ENCODE measurements at places on chromosomes 7 and 10.

- DNase-seq: no peak
Measured at GRCh38 chr10:50271564-50272250, 20.4 kb upstream of the ASAH2 start.

GRCh38 chr10:8691498-8692017, 637.1 kb downstream of the GATA3 start:
- DNase-seq: no peak

DNA sequence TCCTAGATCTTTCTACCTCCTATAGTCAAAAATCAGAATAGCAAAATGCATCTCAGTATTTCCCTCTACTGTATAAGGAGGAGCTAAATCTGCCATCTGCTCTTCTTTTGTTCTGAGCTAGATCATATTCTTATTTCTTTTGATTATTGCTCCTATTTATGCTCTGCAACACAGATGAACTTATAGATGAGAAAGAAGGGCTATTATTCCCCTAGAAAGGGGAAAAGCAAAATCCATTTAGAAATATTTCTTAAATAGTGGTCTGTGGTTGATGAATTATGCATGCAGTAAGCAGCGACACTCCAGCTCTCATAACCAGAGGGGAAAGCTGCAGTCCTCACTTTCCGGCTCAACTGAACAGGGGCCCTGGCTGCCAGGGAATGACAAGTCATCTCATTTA, 207.3 kb upstream of the SORCS1 start:
- no peak for DNase-seq

DNA sequence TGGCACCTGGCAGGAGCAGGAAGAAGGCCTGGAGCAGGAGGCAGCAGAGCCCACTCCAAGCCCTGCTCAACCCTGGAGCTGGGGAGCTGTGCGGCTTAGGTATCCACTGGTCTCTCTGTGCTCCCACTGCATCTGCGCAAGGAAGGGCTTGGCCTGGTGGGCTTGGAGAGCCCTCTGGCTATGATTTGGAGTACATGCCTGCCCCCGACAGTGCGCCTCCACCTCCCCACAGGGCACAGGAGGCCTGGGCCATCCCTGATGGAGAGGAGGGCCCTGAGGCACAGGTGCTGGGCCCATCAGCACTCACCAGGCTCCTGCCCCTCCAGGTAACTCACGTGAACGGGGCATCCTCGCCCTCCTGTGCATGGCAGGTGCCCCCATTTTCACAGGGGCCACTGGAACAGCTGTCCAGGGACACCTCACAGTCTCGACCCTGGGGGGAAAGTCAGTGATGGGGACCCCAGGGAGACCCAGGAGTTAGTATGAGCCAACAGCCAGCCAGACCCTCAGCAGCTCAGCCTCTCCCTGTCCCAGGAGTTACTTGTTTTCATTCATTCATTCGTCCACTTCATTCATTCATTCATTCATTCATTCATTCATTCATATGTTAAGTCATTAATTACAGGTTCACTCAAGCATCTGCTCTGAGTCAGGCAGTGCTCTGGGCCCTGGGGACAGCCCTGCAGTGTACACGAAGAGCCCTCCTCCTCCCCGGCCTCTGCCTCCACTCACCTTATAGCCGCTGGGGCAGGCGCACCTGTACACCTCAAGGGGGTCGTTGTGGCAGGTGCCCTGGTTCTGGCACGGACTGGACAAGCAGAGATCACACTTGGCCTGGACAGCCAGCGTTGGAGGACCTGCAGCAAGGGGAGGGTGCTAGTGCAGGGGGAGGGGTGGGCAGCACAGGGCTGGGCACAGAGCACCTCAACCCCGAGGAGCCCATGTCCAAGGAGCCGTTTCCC, 167.2 kb downstream of the SLIT1 start:
- no peak for DNase-seq

GRCh38 chr10:110533149-110533548, 34.3 kb upstream of the SMC3 start:
- no peak for DNase-seq

- DNase-seq: no peak
Measured at GRCh38 chr10:111015181-111015580, 61.6 kb upstream of the ADRA2A start.

- DNase-seq: no peak
Measured at GRCh38 chr7:6590645-6591110, 857 bp downstream of the INTS15 start.

GRCh38 chr7:36683111-36683510, 41.2 kb downstream of the AOAH start:
- no peak for DNase-seq

DNA sequence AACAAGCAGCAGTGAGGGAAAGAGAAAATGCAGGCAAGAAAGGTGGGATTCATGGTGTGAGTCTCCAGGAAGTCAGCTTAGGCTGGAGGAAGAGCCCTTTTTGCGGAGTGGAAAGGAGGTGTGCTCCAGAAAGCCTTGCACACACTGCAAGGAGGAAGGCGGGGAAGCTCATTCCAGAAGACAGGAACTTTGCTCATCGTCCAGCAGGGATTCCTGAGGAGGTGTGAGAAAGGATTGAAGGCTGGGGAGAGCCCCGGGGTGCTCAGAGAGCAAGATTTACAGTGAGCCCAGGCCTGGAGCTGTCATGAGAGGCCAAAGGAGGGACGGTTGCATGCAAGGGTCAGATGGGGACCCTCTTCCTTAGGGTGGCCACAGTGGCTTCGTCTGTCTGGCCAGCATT, 17.6 kb downstream of the SLC29A3 start:
- no peak for DNase-seq

- DNase-seq: no peak
Measured at GRCh38 chr7:85068799-85069198, 118.1 kb downstream of the SEMA3D start.

DNA sequence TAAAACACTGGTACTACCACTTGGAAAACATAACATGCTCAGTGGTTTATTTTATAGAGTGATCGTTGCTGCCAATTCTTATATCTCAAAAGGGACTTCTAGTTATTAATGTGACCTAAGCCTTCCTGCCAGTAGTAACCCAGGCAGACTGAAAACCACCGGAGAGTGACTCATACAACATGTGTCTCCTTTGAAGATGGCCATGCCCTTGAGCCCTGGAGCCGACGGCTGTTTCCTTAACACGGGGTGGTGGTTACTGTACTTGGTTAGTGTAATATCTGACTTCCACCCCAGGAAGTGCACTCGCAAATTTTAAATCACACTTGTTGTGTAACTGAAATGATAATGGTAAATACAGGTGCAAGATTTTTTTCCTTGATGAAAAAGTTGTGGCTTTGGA, 30.5 kb downstream of the JAKMIP3 start:
- no peak for DNase-seq

DNA sequence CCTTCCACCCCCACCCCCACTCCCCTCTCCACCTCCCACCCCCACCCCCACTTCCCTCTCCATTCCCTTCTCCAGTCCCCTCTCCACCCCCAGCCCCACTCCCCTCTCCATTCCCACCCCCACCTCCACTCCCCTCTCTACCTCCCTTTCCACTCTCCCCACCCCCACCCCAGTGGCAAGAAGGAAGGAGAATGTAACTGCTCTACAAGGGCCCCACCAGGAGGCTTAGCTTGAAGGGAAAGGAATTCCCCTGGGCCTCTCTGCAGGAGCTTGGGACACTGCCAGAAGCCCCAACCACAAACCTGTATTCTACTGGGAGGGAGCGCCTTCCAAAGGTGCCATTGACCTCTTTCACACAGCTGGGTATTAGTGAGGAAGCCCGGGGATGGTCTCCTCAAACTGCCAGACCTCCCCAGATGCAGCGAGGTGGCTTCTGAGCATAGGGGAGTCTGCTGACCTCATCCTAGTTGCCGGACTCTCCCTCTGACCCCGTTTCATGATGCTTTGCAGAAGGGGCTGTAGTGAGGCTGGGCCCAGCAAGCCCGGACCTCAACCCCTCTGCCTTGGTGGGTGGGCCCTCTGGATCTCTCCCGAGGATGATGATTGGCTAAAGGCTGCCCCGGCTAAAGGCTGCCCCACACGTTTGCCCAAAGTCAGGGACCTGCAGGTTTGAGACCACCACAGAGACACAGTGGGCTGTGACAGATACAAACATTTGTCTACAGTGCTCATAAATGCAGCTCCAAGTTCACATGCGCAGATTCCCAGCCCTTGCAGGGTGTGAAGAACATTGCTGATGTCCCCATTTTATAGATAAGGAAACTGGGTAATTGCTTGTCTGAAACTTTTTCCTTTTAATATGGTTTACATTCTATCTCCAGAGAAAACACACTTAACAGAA, 2.9 kb downstream of the DEPP1 start:
- peak; percentile 49 for DNase-seq

- DNase-seq: no peak
Measured at GRCh38 chr7:17019106-17019505, 137.3 kb upstream of the AGR3 start.

- no peak for DNase-seq
Measured at GRCh38 chr7:143504937-143505297, 27.2 kb downstream of the TAS2R41 start.

DNA sequence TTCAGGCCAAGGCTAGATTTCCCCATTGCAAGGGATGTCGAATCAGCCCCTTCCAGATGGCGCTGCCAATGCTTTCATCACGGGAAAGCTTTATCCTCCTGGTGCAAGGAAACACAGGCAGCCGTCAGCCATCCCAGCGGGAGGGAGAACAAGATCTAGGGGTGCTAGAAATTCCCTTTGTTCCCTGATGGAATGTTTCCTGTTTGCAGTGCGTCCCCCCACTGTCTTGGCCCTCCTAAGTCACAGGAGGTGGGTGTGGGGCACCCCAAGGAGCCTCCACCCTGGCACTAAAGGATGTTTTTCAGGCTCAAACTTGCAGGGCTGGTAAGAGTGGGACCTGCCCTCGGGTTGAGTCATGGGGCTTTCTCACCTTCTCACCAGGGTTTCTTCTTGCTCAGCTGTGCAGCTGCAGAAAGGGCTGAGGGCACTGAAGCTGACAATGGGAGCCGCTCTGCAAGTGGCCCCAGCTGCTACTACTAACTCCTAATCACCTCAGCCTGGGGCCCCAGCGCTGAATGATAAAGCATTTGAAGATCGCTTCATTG, 103.6 kb downstream of the PRPF18 start:
- no peak for DNase-seq

- no peak for DNase-seq
Measured at GRCh38 chr10:16943295-16944285, 126.4 kb upstream of the RSU1 start.
